ENCODE measurements at places on chromosomes 6 and 20.

DNA sequence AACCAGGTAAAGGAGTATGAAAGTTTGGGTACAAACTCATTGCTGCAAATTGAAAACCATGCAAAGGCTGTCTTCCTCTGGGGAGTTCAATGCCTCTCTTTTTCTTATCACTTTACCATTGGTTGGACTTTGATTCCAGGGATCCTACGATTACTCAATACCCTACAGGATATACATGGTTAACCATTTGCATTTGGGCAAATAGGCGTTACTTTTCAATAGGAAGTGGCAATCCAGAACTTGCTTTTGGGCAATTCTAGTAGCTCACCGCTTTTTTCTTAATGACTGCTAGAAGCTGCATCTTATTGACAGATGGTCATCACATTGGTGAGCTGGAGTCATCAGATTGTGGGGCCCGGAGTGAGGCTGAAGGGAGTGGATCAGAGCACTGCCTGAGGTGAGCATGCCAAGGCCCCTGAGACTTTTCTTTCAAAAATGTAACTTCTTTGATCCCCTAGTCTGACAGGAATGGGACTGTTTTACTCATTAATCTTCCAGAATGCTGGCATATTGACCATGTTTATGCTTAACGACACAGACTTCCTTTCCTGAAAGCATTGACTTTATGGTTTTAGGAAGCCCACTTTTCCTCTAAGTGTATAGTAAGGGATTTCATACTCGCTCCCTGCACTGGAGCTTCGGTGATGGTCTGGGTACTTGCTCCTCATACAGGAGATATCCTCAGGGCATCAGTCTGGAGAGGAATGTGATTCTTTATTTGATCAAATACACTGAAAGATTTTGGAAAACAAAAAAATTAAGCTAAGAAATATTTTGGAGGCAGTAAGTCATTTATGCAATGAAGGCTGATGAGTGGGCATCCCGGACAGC is at the start of gene CCR6:
TSS of gene CCR6 (plus strand) at position 270 of the 831 bp plus-strand sequence. CDS start 13,039 bp downstream, outside the sequence.
- no peak for DNase-seq

- no peak for DNase-seq
Observed at GRCh38 chr6:116106146-116106545, 5.5 kb downstream of the NT5DC1 start.

DNA sequence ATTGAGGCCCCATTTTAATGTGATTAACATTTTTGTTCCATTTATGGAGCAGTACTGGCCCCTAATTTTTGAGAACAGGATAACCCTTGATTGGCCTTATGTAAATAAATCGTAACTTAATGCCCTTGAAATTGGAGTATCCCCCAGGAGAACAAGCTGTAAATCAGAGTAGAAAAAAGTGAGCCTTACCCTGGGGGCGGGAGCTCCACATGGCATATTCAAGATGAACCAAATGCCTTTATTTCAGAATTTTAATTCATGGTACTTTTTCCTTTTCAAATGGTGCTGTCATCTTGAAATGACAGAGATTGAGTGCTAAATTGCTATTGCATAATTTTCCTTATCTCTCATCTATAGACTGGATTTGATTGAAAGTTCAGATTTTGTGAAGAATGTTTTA is 809.5 kb upstream of the FLRT3 start:
- DNase-seq = no peak

DNA sequence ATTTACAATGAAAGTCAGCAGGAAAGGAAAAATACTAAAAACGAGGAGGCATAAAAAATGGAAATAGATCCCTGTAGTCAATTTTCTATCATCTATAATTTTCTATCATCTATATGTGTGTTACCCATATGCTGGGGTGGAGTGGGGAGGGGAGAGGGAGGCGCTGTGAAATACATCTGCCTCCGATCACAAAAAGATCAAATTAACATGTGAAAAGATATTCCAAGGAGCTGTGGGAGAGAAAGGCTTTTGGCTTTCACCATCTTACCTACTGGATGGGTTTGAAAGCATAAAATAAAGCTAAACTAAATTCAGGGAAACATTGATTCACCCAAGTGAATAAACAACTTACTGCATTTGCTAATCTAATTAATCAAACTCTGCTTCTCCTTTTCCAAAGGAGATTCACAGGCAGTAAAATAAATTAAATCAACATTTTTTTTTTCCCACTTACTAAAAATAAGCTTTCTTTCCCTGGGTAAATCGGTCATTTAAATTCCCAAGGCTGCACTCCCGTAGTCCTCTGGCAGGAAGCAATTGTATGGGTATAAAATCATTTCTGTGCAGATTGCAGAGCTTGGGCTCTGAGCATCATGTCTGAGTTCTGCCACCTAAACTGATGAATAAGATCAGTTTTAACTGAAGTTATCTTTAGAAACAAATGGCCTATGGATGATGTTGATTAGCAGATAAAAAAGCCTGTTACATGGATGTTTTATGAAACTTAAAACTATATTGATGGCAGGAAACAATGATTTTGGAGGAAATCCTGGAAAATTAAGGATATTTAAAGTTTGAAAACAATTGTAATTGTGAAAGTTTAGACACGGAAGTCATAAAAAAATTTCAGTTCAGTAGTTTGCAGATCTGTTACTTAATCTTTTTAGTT is 147.9 kb downstream of the SOX4 start:
- DNase-seq = no peak

GRCh38 chr6:5208471-5208971 is 52.2 kb downstream of the LYRM4 start:
- DNase-seq = no peak

DNA sequence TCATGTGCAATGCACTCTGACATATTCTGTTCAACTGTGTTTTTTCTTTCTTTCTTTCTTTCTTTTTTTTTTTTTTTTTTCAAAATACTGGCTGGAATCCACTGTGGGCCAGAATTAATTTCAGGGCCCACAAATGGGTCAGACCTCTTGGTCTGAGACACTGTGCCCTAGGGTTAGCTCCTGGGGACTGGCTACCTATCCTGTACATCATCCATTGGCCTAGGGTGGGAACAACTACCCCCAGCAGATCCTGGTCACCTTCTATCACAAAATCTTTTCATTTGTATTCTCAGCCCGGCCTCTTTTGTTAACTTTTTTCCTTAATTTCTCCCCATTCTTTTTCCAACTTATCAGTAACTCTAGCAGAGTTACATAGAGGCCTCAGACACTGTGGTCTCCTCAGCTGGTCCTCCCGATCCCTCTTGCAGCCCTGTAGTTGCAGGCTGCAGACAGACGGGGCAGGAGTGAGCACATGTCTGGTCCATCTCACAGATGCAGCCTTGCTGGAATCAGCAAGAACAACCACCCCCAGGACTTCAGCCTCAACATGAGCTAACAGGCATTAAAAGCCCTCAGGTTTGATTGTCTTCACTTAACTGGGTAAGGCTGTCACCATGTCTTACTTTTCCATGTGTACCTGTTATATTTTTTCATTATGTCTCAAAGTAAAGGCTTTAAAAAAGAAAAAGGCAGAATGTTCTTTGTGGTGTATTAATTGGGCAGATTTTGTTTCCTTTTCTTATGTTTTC is 41.3 kb downstream of the TXLNB start:
- no peak for DNase-seq

GRCh38 chr6:42610416-42610815 is 46.6 kb downstream of the UBR2 start:
- no peak for DNase-seq

- peak; percentile 90 for DNase-seq
Observed at GRCh38 chr6:20978151-20978614, 443.9 kb downstream of the CDKAL1 start.

GRCh38 chr6:168120390-168121302 is 41.6 kb upstream of the FRMD1 start:
- no peak for DNase-seq

DNA sequence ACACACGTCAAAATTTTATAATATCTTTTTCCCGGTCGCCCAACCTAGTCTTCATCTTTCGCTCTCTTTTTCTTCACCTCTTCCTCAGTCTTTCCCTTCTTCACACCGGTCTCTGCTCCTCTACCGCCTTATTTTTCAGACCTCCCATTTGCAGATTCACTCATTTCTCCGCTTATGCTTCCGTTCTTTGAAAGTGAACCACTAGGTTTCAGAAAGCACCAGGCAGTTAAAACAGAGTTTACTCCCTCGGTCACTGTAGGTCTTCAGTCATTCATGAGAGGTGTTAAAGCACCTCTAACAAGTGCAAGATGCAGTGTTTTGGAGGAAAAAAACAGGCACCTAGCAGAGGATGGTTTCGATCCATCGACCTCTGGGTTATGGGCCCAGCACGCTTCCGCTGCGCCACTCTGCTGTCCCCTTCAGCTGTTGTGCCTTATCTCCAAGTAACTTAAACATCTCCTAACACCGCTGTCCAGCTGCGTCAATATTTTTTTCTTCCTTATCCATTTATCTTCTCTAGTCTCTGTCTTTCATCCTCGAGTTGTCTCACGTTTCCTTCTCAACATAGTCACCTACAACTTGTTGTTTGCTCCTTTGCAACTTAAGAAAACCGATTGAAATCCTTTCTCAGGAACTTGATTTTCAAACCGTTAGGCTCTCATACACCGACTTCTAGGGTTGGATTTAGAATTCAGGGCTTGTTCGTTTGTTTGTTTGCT is 119.7 kb upstream of the ZNF184 start:
- DNase-seq = peak; percentile 73

- DNase-seq = no peak
Observed at GRCh38 chr20:63664861-63665594, 6.9 kb downstream of the RTEL1 start.

DNA sequence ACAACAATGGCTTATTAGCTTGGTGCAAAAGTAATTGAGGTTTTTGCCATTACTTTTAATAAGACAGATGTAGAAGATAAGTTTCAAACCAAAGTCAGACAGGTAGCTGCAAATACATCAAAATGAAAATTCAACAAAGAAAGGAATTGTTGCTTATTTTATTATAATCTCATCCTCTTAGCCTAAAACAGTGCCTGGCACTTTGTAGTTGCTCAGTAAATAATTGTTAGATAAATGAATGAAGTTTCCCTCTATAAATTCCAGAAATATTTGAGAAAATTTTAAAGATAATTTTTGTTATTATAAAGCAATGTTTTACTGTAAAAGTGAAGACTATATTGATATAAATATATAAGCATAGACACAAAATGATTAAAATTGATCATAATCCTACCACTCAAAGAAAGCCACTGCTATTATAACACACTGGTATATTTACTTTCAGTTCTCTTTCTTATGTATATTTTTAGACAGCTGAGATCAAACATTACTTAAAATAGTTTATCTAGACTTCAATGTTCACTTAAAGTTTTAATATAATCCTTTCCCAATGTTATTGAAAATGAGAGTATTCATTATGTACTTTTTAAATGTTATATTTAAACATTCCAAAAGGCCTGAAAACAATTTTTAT is 42.5 kb downstream of the SESN1 start:
- DNase-seq = no peak

DNA sequence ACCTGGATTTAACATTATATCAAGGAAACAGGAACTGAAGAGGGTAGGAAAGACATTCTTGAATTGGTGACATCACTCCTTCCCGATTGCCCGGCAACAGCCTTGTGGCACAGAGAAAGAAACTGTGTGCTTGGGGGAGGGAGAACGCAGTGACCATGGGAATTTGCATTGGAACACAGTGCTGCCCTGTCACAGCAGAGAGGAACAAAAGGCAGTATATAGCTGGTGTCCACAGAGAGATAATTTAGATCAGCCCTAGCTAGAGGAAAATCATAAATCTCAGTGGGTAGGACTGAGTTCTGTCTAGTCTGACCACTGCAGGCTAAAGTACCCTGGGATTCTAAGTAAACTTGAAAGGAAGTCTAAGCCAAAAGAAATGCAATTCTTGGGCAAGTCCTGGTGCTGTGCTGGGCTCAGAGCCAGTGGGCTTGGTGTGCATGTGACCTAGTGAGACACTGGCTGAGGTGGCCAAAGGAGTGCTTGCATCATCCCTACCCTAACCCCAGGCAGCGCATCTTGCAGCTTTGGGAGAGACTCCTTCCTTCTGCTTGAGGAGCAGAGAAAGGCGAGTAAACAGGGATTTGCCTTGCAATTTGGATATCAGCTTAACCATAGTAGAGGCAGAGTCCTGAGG is 697.6 kb downstream of the HACE1 start:
- no peak for DNase-seq

GRCh38 chr20:41040855-41041254 is 12.2 kb downstream of the TOP1 start:
- no peak for DNase-seq

DNA sequence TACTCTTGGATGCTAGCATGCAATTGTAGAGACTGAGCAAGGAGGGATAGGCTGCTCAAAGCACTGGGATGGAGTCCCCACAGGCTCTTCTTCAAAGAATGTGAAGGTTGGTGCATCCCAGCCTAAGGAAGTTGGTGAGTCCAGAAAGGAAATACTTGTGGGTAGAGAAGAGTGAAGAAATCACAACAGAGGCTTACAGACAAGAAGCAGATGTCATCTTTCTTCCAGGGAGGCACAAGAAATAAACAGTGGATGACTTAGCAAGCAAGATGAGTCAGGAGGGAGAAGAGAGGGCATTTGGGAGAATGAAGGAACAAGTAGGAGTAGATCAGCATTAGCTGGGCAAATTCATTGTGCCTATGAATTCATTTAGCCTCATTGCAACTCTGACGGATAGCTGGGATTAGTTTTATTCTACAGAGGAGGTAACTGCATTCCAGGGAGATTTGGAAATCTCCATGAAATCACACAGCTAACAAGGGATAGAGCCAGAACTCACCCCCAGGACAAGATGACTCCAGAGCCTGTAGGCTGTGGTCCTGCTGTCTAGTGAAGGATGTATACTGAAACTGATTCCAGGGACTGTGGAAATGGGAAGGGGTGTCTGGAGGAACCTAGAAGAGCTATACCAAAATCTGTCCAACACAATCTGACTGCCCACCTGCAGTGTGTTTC is 125.8 kb upstream of the SPTLC3 start:
- DNase-seq = no peak

- peak; percentile 40 for DNase-seq
Observed at GRCh38 chr6:134288538-134289203, 29.2 kb downstream of the SGK1 start.

DNA sequence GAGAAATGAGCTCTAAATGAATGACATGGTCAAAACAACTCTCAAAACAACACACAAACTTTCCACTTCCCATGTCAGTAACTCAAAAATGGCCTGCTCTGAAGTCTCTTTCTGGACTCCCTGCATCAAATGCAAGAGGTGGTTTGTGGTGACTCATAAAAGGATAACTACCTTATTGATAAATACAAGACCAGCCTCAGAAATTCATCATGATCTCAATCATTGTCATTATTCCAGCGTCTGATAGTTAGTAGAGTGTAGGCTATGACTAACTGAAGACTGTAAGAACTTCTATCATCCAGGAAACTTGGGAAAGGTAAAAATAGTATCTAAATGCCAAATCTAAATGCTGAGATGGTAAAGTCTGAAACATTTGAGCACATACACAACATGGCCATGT is 369.4 kb downstream of the BMP2 start:
- no peak for DNase-seq

GRCh38 chr6:122779667-122780066 is at the start of gene FABP7:
Gene FABP7, plus strand, starts transcription at chr6:122779716. Its CDS starts 79 bp downstream, at chr6:122779795.
- no peak for DNase-seq

All from AG09319 (cell line).